IMR-90 (cell line): ENCODE measurements at places on chromosomes 6 and 20. TPM values are rescaled to one million over a fixed set of nuclear protein-coding genes. Genes with fewer than 3 reads are reported as not detected.

NANP gene
- polyA plus RNA-seq: 4.0 and 4.9 TPM in 2 replicates

STXBP5 gene
- polyA plus RNA-seq: 11.3 and 13.2 TPM in 2 replicates

CCN2 gene
- polyA plus RNA-seq: 1,205 and 1,345 TPM in 2 replicates

BMP5 gene
- 0.02 TPM in 1 of 2 replicates, not detected in the other for polyA plus RNA-seq

MMP24 gene
- 0.79 and 0.86 TPM in 2 replicates for polyA plus RNA-seq

ADRM1 gene
- 149 and 188 TPM in 2 replicates for polyA plus RNA-seq

CEP43 gene
- 8.5 and 10.7 TPM in 2 replicates for polyA plus RNA-seq

DLL1 gene
- 0.17 and 0.31 TPM in 2 replicates for polyA plus RNA-seq
